ENCODE measurements at places on chromosomes 4 and X.

- DNase-seq = no peak
Measured at GRCh38 chrX:134588806-134589205, 69.5 kb downstream of the PLAC1 start.

DNA sequence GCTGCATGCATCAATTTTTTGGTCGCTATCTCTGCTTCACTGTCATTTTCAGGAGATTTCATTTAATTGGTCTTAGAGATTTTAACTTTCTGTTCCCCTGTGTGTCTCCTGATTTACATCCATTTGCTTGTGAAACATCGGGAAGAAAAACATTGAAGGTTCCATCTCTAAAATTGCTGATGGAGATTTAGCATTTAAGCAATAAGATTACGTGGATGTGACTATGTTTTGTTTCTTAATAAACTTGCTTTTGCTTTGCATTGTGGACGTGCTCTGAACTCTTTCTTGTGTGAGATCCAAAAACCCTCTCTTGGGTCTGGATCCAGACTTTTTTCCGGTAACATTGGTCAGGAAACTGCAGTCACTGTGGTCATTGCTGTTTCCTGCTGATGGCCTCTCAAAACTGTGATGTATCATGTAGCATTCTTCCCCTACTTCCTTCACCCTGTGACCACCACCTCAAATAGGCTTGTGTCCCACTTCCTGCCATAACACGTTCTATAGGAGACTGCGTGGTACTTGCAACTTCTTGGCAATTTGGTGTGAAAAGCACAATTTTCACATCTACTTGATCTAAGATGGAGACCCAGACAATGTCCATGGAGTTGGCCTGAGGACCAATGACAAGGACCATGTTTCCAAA, 4.9 kb downstream of the CXCL2 start:
- no peak for DNase-seq

DNA sequence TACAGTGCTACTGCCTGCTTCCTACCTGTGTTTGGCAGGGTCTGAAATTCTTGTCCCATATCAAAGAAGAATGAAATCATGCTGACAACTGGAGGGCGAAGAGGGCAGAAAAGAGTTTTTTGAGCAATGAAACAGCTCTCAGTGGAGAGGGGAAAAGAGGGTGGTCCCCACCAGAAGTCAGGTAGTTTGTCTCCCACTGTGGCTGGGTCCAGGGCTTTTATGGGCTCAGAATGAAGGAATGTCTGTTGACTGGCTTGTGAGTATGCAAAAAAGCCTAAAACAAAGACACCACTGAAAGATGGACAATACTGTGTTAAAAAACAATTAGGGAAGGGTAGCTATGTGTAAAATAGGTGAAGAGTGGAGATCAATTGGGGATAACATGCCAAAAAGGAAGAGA, 115.0 kb downstream of the ADAM29 start:
- DNase-seq = no peak

DNA sequence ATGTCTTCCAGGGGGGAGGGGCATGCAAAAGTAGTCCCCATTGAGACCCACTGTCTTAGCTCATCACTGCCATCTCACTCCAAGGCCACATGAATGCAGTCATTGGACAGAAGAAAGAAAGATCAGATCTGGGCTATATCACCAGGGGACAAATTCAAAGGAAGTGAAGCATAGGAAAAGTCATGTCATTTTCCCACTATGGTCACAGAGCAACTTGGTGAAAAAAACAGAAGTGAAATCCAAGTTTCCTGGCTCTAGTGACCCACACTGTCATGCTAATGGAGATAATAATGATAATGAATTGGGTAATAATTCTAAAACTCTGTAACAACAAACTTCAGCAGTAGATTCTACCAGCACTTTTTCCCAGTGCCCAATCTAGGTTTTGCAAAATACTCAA, 9.9 kb downstream of the LHFPL1 start:
- no peak for DNase-seq

- DNase-seq = no peak
Measured at GRCh38 chrX:145524931-145525330, 277.6 kb downstream of the SPANXN1 start.

- no peak for DNase-seq
Measured at GRCh38 chr4:62814510-62815047, 1594.7 kb downstream of the TECRL start.

GRCh38 chr4:7679406-7680040, 244.8 kb upstream of the PSAPL1 start:
- DNase-seq = no peak

DNA sequence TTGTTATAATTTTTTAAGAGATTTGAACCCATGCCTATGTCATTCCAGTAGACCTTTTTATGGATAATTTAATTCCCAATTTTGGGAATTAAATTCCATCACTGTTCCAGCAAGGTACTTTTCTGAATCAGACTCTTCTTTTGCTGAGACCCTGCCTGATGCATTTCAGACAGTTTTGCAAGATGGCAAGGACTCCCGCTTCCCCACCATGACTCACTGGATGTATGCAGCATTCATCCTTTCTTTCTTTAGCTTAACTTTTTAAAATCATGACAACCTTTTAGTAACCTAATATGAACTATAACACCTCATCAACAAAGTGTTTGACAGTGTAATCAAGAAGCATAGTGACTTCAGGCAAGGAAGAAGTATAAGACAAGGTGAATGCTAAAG, 178.1 kb upstream of the LEF1 start:
- DNase-seq = no peak

- no peak for DNase-seq
Measured at GRCh38 chr4:13893211-13893610, 265.7 kb upstream of the BOD1L1 start.

- DNase-seq = no peak
Measured at GRCh38 chrX:150363561-150364346, 637 bp downstream of the MAMLD1 start.

Data from iPS DF 19.7 (cell line).